ENCODE measurements at places on chromosomes 5 and 9. TPM values are rescaled to one million over a fixed set of nuclear protein-coding genes. Genes with fewer than 3 reads are reported as not detected.

GRCh38 chr9:104800068-104800785 lies 36.3 kb downstream of the NIPSNAP3B start:
- DNase-seq = no peak

DNA sequence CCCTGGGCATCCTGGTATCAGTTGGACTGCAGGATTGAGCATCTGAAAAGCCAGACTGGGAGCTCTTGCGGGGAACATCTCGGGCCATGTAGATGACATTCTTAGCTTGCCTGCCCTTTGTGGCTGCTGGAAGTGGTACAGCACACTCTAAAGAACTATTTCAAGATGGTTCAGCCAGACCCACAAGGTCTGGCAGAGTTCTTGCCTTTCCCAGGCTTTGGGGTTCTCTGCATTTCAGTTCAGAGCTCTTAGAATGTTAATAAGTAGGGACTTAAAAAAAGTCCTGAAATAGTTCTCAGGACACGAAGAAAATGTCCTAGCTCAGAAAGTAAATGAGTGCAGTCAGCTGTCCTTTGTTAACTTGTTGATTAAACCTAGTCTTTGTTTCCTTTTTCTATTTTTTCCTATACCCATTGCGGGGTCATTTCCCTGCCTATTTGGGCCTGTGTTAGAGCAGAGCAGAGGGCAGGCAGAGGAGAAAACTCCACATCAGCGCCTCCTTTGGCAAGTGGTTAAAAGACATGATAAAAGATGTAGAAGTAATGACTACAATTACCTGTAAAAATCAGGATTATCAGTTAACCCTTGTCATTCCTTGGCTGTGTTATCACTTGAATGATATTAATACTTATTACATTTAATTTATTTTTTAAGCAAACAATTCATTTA lies 291.5 kb downstream of the ZSWIM6 start:
- no peak for DNase-seq

TMC1 gene
- not detected for total RNA-seq

TCERG1 gene
- total RNA-seq = 79.9 TPM

GLRA1 gene
- not detected for total RNA-seq

DNA sequence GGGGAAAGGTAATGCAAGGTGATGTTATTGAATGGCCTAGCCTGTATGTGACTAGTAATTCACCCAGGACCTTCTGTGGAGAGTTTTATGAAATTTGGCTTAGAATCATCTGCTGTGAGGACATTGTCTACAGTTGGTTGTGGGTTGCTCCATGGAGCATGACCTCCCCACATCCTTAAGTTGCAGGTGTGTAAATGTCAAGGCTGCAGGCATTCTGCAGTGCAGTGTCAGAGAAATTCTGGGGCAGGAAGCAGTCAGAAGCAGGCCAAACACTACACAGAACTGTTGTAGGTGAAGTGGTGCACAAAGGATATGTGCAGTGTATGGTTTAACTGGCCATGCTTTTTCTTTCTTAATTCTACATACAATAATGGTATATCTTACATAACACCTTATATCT lies 588.3 kb downstream of the EBF1 start:
- DNase-seq = no peak

ABO gene
- not detected for total RNA-seq

- no peak for DNase-seq
Observed at GRCh38 chr5:143011585-143011984, 241.4 kb downstream of the ARHGAP26 start.

- no peak for DNase-seq
Observed at GRCh38 chr9:111866976-111867375, 29.6 kb upstream of the UGCG start.

BTNL8 gene
- total RNA-seq = not detected

- DNase-seq = no peak
Observed at GRCh38 chr5:68739752-68740151, 354.1 kb upstream of the SLC30A5 start.

DNA sequence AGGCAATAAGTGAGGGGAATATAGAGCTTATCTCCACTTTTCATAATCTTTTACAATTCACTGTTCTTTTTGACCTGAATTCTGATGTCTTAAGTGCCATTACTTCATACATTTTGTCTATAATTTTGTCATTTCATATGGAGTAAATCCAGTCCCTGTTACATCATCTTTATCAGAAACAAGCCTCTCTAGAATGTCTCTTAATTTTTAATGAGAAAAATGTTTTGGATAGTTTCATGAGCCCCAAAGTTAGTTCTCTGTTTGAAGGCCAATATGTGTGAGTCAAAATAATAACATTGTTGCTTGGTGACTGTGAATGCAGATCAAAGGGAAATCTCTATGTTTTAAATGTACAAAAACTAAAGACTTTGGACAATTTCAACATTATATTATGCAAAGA lies 329.6 kb upstream of the ARRDC3 start:
- no peak for DNase-seq

GFI1B gene
- total RNA-seq = not detected

All from activated naive CD8-positive, alpha-beta T cell treated with anti-CD3 and anti-CD28 coated beads, Interleukin-2, amount 10 ng/mL, durations not matched to agents 7 days and 5 days (primary cell).